ENCODE measurements at places on chromosomes 5 and 9.

- no peaks in the 10 kb centered on the region for H3K36me3 ChIP-seq
- H3K4me3 ChIP-seq = no peak overlapping the region
- no peak overlapping the region for H3K27ac ChIP-seq
- peak; percentile 28 for DNase-seq
- H3K27me3 ChIP-seq = no peaks in the 10 kb centered on the region
Observed at GRCh38 chr5:958701-959571, 49.7 kb upstream of the NKD2 start.

DNA sequence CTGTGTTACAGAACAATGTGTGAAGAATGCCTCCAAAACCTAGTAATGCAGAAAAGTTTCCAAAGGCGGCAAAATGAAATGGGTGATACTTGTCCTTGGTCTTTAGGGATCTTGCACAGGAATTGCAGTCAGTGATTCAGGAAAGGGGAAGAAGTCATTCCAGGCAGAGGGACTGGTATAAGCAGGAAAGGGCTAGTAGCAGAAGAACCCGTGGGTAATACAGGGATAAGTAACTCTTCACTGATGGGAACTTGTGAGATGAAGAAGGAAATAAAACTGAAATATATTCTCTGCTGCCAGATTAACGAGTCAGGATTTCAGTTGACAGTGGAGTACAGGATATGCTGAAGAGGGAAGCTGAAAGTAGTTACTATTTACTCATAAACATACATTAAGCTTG, 1.2 kb downstream of the SRFBP1 start:
- H3K36me3 ChIP-seq = no peaks in the 10 kb centered on the region
- no peak overlapping the region for H3K27ac ChIP-seq
- H3K4me3 ChIP-seq = no peak overlapping the region
- H3K27me3 ChIP-seq = no peaks in the 10 kb centered on the region

DNA sequence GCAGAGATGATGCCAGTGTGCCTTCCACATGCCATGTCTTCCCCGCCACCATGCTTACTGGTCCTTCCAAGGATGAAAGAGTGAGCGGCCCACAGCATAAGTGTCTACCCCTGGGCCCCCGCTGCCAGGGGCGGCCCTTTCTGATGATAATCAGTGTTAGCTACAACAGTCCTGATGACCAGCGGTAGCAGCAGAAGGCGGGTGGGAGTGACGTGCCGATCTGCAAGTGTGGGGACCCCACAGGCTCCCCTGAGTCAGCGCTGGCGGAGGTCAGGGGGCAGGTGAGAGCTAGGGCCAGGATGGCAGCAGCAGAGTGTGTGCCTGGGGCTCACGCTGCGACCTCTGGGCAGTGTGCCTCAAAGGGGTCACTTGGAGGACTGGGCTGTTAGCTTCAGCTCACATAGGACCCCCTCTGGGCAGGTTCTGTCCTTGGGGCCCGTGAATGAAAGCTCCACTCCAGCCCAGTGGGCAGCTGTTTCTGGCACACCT, 80.4 kb downstream of the HMCN2 start:
- H3K36me3 ChIP-seq = no peaks in the 10 kb centered on the region
- no peak overlapping the region for H3K4me3 ChIP-seq
- DNase-seq = no peak
- no peak overlapping the region for H3K27ac ChIP-seq

GRCh38 chr5:137279521-137280231, 219.4 kb downstream of the SPOCK1 start:
- peaks cover 10% of the 10 kb centered on the region for H3K4me1 ChIP-seq
- H3K4me3 ChIP-seq = no peak overlapping the region
- H3K27ac ChIP-seq = peak overlapping the region; percentile 56
- H3K36me3 ChIP-seq = no peaks in the 10 kb centered on the region
- no peaks in the 10 kb centered on the region for H3K27me3 ChIP-seq

GRCh38 chr5:34530637-34531036, 125.5 kb upstream of the RAI14 start:
- H3K27ac ChIP-seq = no peak overlapping the region
- no peaks in the 10 kb centered on the region for H3K36me3 ChIP-seq
- H3K4me3 ChIP-seq = no peak overlapping the region
- H3K27me3 ChIP-seq = no peaks in the 10 kb centered on the region
- H3K4me1 ChIP-seq = no peaks in the 10 kb centered on the region

DNA sequence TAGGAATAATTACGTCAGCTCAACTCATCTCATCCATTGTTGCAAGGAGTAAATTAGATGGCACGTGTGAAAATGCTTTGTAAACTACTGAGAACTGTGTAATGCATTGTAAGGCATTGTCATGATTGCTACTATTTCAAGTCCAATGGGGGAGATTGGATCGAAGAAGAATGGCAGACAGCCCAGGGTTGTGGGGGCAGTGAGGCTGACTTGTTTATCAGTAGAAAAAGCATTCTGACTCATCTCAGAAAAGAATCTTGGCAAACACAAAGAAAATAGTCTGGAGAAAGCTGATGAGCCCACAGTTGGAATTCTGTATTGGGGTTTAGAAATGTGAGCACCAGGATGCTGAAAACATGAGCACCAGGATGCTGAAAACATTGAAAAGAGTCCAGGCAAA, 28.0 kb upstream of the DAP start:
- H3K4me3 ChIP-seq = no peak overlapping the region
- DNase-seq = no peak
- no peak overlapping the region for H3K27ac ChIP-seq
- no peaks in the 10 kb centered on the region for H3K27me3 ChIP-seq
- no peaks in the 10 kb centered on the region for H3K4me1 ChIP-seq
- no peaks in the 10 kb centered on the region for H3K36me3 ChIP-seq

GRCh38 chr5:56190497-56190896, 42.6 kb downstream of the ANKRD55 start:
- H3K27me3 ChIP-seq = no peaks in the 10 kb centered on the region
- no peak overlapping the region for H3K4me3 ChIP-seq
- no peak for DNase-seq

Data from prostate gland (tissue), 2 donors.